ENCODE measurements at places on chromosomes 3 and 15.
A peak's percentile ranks its signal among the peaks of the same experiment; 100 is the strongest.

DNA sequence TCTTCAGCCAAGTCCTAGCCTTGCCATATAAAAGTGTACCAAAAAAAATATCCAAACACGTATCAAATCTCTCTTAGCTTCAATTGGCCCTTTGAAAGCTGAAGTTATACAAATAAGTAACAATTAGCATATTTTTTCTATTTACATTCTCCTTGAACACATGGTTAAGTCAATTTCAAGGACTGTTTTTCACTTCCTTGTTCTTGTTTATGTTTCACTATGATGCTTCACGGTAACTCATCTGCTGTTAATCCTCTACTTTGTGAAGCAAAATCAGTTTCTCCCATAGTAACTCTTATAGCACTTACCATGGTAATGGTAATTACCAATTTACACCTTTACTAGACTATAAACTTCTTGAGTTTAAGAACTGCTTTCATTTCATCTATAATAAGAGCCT, 10.6 kb upstream of the SPRED1 start:
- no peak for DNase-seq

DNA sequence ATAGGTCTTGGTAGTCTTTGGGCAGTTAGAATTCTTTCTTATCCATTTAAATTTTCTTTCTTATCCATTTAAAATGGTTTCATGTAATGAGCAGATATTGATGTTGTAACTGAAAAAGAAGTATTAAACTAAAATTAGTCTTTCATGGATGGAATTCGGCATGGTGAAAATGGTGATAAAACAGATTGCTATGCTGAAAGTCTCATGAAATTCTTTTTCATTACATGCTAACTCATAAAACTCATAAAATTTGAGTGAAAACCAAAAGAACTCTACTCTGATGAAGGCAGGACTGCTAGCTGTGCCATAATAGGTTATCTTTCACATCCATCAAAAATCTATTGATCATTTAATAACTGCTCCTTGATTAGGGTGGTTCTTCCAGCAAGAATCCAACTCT, 3.9 kb upstream of the CD96 start:
- no peak for DNase-seq

DNA sequence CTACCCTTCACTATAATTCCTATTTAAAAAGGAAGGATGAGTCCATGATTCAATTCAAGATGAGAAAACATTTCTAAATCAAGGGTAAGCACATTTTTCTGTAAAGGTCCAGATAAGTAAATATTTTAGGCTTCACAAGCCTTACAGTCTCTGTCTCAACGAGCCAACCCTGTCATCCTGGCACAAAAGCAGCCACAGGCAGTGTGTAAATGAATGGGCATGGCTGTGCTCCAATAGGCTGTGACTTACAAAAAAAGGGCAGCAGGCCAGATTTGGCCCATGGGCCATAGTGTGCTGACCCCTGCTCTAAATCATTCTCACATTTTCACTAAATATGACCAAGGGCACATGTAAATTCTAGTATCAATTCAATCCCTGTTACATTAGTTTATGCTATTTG, 200.4 kb downstream of the WNT5A start:
- DNase-seq = no peak

DNA sequence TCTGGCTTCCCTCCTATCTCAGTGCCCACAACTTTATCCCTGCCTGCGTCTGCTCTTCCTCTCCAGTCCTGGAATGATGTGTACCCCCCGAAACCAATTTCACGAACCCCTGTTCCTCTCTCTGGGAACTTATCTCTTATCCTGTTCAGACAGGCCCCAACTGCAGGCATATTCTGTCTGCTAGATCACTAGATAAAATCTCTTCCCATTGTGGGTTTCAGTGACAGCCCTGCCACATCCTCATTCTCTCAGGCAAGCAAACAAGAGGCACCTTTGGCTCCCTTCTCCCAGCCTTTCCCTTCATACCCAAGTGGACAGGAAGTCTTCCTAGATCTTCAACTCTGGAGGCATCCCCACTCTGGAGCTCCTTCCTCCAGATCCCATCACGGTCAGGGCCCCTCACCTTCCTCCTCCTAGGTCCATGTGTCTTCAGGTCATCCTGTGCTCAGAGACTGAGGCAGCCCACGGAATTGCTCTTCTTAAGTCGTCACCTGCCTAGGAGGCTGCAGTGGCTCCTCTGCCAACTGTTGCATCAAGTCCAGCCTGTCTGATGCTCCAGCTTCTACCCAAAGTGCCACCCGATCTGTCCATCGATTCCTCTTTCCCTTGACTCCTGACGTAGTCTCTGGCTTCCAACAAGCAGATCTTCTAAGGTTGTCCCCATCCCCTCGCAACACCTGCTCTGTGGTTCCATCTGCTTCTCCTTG, 190.8 kb downstream of the SLCO3A1 start:
- DNase-seq = no peak

DNA sequence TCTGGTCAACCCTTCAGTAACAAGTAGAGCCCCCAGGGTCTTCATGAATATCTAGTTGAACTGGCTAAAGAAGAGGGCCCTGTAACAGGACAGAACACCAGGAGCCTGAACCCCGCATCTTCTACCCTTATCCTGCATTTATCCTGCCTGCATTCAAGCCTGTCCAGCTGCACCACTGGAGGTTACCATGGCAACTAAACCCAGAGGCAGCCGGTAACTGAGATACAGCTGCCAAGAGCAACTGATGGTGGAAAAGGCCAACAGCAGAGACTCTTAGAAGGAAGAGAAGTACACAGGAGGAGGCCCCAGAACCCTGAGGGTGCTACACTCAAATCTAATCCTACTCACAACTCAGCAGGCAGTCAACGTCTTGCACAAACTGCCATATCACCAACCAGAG, 3.7 kb upstream of the PRKAR2A start:
- peak; percentile 82 for DNase-seq

- no peak for DNase-seq
Measured at GRCh38 chr3:126550488-126551051, 8.2 kb downstream of the C3orf22 start.

GRCh38 chr3:120424506-120424905, 26.3 kb downstream of the FSTL1 start:
- DNase-seq = no peak

GRCh38 chr15:69760890-69761568, 308.4 kb downstream of the RPLP1 start:
- no peak for DNase-seq

- no peak for DNase-seq
Measured at GRCh38 chr3:105950881-105951600, 82.2 kb upstream of the CBLB start.

DNA sequence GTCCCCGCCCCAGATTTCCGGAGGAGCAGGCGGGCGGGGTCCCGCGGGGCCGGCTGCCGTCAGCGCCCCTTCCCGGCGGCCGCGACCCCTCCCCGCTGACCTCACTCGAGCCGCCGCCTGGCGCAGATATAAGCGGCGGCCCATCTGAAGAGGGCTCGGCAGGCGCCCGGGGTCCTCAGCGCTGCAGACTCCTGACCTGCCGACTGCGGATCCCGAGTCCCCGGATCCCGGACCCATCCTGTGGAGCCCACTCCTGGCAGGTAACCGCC, at the start of gene TRH:
TRH (plus strand) TSS at position 157 of the 269 bp plus-strand sequence. CDS start 1,097 bp downstream, outside the sequence.
- no peak for DNase-seq

GRCh38 chr15:74420193-74420905, 13.4 kb downstream of the SEMA7A start:
- DNase-seq = no peak

DNA sequence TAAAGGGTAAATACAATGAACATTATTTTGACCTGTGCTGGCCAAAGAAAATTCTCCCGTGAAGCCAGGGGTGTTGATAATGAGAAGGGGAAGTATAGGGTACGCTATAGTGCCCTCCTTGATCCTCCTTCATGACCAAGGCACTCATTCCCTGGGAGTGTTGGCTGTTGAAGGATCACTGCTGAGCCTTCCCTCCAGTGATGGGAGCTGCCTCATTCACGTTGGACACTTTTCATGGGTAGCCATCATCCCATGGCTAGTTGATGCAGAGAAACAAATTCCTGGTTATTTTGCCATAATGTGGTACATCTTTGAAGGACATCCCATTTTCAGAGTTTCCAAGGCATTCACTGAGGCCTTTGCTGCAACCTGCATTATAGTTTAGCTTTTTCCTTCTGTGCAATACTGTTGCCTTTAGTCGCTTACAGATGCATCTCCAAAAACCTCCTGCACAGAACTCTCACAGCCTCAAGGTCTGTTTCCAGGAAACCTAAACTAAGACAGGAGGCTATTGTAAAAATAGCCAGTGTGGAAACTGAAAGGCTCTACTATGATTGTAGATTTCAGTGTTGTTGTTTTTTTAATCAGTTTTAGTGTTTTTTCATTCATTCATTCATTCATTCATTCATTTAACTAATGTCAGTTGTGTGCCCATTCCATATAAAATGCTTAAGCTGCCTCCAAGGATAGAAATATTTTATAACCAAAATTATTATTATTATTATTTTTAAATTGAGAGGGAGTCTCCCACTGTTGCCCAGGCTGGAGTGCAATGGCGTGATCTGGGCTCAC, 40.8 kb downstream of the TGFBR2 start:
- DNase-seq = no peak

DNA sequence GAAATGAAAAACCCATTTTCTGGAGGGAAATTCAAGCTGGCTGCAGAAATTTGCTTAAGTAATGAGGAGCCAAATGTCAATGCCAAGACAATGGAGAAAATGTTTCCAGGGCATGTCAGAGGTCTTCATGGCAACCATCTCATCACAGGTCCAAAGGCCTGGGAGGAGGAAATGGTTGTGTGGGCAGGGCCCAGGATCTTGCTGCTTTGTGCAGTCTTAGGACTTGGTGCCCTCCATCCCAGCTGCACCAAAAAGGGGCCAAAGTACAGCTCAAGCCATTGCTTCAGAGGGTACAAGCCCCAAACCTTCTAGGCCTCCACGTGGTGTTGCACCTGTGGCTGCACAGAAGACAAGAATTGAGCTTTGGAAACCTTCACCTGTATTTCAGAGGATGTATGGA, 59.3 kb downstream of the POMGNT2 start:
- no peak for DNase-seq

DNA sequence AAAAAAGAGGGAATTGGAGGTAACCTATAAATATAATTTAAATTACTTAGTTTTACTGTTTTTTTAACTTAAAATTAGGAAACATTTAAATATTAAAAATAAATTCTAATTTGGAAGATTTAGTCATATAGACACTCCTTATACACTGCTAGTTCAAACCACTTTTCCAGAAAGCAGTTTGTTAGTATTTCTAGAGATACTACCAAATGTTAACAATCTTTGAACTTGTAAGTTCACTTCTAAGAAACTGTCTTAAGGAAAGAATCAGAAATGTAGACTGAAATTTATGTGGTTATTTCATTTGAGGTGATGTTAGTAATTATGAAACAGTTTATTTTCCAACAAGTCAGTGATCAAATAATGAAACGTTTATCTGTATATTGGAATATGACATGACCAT, 22.7 kb downstream of the CTDSPL2 start:
- DNase-seq = no peak

DNA sequence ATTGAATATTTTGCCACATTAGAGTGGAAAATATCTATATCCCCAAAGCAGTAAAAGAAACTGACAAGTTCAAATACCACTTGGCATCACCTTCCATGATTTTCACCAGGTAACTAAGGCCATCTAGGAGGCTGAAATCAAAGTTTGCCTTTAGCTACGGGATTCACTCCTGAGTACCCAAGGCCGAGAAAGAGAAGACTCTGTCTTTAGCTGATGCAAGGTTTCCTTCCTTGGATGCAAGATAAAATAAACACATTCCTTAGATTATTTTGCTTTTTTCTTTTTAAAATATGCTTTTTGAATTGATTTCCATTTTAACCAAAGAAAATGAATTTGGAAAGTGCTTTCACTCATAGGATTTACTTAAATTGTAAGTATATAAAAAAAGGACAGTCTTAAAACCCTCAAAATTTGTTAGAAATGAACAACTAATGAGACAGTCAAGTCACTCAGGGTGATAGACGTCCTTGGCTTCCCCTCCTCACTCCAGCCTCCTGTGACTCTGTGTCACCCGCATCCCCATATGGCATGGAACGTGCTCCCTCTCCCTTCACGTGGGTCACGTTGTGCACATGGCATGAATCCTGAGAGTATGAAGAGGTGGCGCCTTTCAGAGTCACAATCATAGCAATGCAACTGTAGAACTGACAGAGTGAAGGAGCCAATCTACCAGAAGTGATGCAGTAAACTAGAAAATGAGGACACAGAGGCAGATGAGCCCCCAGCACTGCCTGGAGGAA, 148.4 kb downstream of the RTP4 start:
- DNase-seq = no peak

GRCh38 chr15:28975766-28976179, 90.0 kb downstream of the APBA2 start:
- peak; percentile 59 for DNase-seq

DNA sequence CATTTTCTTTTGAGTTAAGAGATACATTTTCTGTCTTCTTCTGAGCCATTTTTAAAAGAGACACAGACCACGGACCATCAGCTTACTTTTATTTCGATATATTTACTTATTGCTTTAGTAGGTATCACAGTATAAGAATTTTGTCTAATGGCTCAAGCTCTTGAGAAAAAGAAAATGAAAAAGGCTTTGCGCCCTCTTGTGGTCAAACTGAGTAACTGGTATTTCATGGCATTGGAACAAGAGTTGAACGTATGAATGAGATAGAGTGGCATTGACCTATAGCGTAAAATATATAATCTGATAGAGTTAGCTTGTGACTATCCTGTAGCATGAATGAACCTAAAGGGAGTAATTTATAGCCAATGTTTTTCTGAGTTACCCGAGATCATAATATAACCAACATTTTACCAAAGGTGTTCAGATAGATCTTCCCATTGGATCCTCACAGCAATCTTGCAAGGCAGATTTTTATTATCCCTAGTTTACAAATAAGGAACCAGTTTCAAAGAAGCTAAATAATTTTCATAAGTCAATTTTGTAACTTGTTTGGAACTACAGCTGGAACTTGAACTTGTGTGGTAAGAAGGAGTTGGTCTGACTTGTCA, 154.6 kb downstream of the POLR2M start:
- DNase-seq = peak; percentile 76

DNA sequence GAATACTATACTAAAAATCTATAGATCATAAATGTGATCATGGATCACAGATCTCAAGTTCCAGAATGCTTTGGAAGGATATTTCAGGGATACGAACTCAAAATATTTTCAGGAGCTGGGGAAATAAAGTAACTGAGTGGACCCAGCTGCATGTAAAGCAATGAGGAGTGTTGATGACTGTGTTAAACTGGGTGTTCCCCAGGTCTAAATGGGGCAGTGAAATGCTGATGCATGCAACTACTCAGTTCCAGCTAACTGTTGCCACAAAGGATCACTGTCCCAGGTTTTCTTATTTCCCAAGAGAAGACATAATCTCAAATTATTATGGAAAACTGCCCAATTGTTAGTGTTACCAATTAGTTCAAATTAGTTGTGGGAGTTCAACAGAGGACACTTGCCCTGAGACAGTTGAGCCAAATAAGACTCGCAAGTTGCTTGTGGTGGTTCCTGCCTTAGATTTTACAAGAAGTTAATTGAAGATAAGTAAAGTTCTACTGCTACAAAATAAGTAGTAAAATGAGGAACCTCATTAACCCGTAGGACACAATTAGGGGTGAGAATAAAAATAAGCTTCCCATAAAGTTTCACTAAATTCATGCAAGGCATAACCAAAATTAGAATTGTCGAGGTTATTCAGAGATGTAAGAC, 66.3 kb upstream of the IL12A start:
- DNase-seq = no peak

- DNase-seq = no peak
Measured at GRCh38 chr3:33363113-33363800, 76.9 kb downstream of the UBP1 start.

All from NCI-H524 (cell line).